ENCODE measurements at places on chromosomes 6 and 20.

GRCh38 chr6:144559865-144560593 lies 274.9 kb downstream of the UTRN start:
- DNase-seq: no peak

- no peak for DNase-seq
Measured at GRCh38 chr6:152399399-152399798, 237.8 kb downstream of the SYNE1 start.

DNA sequence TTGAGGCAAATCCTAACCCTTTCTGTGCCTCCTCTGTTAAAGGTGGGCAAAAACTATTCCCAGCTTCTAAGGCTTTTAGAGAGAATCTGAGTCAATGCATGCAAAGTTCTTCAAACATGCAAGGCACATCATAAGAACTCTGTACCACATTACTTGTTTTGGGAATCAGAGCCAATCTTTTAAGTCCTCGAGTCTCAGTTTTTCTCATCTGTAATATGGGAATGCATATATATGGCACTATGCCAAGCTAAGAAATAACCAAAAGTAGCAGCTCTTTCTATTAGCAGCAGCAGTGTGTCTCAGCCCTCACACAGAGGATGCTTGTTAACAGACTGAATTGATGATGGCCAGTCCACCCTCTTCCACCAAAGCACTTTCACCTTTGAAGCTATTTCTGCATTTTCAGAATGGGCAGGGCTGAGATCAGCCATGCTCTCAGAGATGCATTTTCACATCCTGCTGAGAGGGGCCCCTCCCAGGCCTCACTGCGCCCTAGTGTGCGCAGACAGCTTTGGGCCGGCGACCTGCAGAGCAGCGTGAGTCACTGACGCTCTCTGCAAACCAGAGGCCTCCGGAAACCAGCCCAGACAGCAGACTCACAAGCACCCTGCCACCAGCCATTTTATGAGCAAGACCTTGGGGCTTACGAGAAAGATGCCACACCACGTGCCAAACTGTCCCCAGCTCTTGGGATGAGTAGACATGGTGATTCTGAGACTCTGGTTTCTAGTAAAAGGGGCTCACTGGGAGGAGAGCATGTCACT lies 138.0 kb downstream of the NFATC2 start:
- peak; percentile 80 for DNase-seq

GRCh38 chr6:53702316-53702715 lies 36.8 kb upstream of the KLHL31 start:
- no peak for DNase-seq

DNA sequence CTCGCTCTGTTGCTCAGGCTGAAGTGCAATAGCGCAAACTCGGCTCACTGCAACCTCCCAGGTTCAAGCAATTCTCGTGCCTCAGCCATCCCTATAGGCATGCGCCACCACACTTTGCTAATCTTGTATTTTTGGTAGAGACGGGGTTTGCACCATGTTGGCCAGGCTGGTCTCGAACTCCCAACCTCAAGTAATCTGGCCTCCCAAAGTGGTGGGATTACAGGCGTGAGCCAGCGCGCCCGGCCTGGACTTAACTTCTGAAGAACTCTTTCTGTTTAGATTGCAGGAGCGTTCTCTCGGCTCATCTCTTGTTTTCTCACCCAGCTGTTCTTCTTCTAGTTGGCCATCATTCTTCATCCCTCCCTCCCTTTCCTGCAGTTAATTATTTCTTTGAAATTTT lies 30.3 kb downstream of the GTF2H5 start:
- no peak for DNase-seq

GRCh38 chr6:13812359-13812642 lies 2.1 kb downstream of the MCUR1 start:
- DNase-seq: no peak

GRCh38 chr20:1830240-1830639 lies 65.0 kb upstream of the SIRPA start:
- DNase-seq: no peak

GRCh38 chr6:159229651-159230051 lies 60.5 kb downstream of the FNDC1 start:
- no peak for DNase-seq

DNA sequence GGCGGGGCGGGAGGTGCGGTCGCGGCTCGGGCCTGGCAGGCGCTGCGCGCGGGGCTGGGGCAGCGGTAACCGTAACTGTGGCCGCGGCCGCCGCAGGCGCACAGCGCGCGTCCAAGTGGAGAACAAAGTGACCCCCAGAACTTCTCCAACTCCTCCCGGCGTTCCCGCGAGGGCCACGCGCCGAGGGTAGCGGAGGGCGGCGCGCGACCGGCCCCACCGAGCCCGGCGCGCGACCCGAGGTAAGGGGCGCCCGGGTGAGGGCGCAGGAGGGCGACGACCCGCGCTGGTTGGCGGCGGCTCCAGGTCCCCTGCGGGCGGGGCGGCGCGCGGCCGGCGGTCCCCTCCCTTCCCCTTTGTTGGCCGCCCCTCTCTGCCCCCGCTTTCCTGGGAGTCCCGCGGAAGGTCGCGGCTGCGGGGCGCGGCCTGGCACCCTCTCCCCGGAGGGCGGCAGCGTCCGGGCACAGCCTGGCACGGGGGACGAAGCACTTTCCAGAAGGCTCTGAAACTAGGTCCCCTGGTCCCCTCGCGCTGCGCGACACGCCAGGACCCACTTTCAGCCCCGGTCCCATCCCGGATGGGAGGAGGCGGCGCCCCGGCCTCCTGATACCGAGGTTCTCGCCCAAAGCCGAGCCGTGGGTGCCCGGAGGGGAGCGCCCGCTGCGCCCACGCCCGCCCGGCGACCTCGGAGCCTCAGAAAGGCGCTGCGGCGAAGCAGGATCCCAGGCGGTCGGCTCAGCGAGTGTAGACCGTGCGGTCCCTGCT lies at the start of gene TIAM2:
Gene TIAM2, plus strand, starts transcription at position 62 of the 762 bp plus-strand sequence. CDS start 133,909 bp downstream, outside the sequence.
- DNase-seq: peak; percentile 32

DNA sequence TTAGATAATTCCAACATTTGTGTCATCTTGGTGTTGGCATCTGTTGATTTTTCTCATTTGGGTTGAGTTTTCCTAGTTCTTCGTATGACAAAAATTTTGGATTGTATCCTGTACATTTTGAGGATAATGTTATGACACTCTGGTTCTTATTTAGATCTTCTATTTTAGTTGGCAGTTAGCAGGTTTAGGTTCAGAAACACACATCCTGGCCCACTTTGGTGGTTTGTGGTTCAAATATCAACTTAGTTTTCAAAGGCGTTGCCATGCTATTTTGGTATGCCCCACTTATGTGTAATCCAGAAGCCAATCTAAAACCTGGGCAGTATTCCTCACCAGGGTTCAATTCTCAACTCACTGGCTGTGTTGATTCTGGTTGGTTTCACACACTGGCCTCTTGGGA lies 68.2 kb downstream of the NOX3 start:
- no peak for DNase-seq

DNA sequence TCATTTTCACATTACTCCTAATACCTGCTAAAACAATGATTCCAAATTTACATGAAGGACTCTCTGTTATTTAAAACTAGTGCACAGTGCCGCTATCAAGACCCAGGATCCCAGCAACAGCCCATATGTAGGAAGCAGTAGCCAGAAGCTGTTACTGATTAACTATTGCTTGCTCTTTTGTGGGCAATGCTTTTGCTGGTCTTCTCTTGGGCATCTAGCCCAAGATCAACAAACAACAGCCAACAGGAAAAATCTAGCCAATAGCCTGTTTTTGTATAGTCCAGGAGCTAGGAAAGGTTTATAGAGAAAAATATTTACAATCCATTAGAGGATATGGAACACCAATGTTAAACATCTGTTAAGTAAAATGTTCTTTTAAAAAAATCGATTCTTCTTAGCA lies 22.1 kb upstream of the TENT5A start:
- no peak for DNase-seq

- no peak for DNase-seq
Measured at GRCh38 chr20:35106827-35107380, 14.3 kb upstream of the TRPC4AP start.
